ENCODE measurements at places on chromosomes 6 and 20. TPM values are rescaled to one million over a fixed set of nuclear protein-coding genes. Genes with fewer than 3 reads are reported as not detected.

GRCh38 chr20:41408156-41408794 is 41.7 kb upstream of the EMILIN3 start:
- DNase-seq = no peak

- no peak for DNase-seq
These were observed 58.4 kb downstream of the PDE7B start for GRCh38 chr6:135909737-135910387.

DNA sequence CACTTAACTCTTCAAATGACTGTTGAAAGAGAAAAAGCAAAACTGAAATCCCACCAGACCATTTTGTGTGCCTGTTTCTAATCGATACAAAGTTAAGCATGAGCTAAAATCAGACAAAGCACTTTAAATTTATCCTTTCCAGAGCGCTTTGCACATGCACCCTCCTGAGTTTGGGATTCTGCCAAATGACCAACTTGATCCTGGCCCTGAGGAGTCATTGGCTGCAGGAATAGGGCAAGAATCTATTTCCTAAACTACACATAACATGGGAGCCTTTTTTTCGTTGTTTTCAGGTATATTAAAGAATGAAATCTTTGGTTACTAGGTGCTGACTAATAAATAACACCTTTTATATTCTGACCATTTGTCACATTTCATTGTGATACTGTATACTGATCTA is 23.8 kb upstream of the MTHFD1L start:
- DNase-seq = no peak

DNA sequence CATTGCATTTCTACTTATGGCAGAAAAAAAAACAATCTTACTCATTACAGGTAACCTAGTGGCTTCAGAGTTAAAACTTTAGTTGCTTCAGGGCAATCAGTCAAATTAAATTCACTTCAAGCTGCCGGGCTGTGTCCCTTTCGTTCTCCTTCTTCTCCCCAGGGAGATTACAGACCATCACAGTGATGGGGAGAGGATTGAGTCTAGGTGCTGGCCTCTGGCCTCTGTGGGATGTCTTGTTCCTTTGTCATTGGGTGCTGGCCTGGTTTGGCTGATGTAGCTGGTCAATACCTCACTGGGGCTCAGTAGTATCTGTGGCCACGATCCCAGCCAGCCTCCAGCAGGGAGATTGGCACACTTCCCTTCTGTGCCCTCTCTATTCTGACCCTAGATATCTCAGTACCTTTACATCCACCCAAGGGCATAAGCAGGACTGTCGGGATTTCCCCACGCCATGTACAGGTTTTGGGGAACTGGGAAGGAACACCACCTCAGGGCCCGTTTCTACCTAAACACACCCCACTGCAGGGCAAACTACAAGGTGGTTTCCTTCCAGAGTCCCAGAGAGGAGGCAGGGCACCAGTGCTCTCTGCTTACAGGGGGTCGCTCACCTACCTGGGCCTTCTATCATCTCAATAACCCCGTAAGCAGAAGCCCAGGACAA is 15.4 kb downstream of the FYN start:
- no peak for DNase-seq

DNA sequence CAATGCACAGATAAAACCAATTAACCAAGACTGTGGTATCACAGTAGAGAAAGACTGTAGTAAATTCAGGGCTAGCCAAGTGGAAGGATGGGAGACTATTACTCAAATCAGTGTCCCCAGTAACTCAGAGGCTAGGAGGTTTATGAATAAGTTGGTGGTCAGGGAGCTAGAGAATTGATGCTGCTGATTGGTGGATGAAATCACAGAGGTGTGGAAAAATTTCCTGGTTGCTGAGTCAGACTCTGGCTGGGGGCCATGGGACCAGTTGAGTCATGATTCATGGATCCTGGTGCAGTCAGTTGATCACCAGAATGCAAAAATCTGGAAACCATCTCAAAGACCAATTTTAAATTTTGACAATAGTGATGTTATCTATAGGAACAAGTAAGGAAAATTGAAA is 555.9 kb downstream of the C6orf118 start:
- no peak for DNase-seq

GRCh38 chr20:62202083-62202395 is 18.0 kb downstream of the HRH3 start:
- no peak for DNase-seq

- DNase-seq = no peak
These were observed 76.1 kb downstream of the SULF2 start for GRCh38 chr20:47708953-47709833.

DNA sequence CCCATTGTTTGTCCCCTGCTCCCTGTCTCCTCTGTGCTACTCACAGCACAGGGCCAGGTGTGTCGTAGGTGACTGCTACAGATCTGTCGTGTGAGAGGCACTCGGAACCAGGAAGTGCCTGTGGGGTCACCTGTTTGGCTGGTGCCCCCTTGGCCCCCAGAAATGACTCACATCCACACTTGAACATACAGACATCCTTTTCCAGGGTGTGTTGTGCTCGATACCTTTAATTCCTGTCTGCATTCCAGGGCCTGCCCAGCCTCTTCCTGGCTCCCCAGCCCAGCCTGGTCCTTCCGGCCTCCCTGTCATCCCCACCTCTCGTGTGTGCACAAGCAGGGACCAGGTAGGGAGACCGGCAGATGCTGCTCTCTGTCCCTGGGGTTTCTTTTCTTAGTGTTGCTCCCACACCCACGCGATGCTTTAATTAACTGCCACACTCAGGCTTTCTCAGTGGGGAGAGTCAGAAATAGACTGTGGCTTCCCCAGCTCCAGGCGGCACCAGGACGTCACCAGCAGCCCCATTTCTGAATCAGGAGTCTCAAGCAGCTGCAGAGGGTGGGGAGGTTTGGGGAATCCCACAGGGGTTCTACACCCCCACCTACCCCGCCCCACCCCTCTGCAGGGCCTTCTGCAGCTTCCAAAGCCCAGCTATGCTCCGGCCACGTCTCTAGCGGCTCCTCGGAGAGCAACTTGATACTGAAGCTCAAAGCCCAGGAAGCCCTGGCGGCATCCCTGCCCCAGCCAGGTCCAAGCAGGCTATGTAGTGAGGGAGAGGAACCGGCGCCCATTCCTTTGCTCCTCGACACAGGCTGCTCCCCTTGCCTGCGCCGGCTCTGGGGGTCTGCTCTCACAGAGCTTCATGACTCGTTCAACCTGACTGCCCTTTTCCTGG is 102.2 kb downstream of the SYCP2 start:
- DNase-seq = no peak

Gene PNPLA1
- polyA plus RNA-seq = 2.6 TPM

DNA sequence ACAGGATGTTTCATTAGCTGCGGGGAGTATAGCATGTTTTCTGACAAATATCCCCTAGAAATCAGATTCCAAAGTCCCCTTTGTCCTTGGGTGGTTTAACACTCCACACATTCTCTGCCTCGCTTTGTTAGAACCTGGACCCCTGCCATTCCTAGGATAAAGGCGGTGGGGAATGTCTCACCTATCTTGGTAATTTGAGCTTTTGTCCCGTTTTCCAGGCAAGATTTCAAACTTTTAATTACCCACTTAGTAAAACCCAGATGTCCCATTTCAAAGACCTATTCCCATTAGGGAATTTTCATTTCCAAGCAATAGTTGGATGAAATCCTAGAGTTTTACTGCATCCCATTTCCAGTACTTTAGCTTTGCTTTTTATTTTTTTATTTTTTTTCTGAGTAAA is 501.0 kb upstream of the MAP3K7 start:
- DNase-seq = peak; percentile 42

Gene ZNF133
- polyA plus RNA-seq = 25.6 TPM

DNA sequence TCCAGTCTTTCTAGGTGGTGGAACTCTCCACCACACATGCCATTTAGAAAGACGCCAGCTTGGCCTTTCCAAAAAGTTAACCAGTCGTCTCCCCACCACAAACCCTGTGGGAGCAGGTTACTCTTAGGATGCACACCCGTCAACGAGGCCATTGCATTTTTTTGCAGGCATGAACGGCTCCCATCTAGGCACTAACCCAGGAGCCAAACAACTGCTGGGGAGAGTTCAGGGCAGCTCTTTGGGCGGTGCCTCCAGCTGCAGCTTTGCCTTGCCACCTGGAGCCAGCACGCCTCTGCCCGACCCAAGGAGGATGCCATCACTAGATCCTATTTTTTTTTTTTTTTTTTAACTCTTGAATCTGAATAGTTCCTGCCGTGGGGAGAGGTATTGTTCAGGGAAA is 39.9 kb downstream of the TBC1D7 start:
- DNase-seq = no peak

- no peak for DNase-seq
These were observed 34.5 kb downstream of the HCRTR2 start for GRCh38 chr6:55208478-55209458.

Gene MOG
- polyA plus RNA-seq = not detected

GRCh38 chr6:105836889-105837288 is 249.2 kb upstream of the PRDM1 start:
- no peak for DNase-seq

DNA sequence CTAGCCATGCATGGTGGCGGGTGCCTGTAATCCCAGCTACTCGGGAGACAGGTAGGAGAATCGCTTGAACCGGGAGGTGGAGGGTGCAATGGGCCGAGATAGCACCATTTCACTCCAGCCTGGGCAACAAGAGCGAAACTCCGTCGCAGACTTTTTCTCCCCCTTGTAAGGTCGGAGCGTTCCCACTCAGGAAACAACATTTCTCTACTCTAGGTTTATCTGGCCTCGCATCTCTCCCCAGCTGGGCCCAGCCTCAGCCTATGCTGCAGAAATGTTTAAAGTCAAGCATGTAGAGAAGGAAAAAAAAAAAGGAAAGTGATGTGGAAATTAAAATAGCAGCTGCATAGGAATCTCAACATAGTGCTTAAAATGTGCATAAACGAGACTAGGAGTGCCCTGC is 172.3 kb downstream of the TRIM27 start:
- DNase-seq = no peak

- DNase-seq = no peak
These were observed 155.0 kb upstream of the CITED2 start for GRCh38 chr6:139529420-139529819.

GRCh38 chr6:44002067-44002592 is 125.1 kb downstream of the MRPL14 start:
- DNase-seq = no peak

DNA sequence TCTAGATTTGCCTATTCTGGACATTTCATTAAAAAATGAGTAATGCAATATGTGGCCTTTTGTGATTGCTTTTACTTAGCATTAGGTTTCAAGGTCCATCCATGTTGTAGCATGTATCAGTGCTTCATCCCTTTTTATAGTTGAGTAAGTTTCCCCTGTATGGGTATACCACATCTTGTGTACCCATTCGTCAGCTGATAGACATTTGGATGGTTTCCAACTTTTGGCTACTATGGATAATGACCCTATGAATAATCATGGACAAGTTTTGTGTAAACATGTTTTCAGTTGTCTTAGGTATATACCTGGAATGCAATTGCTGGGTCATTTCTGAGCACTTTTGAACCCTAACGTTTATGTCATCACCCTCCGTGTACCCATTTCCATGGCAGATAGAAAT is 15.4 kb downstream of the METTL24 start:
- DNase-seq = no peak

Gene PACSIN1
- polyA plus RNA-seq = 0.89 TPM

DNA sequence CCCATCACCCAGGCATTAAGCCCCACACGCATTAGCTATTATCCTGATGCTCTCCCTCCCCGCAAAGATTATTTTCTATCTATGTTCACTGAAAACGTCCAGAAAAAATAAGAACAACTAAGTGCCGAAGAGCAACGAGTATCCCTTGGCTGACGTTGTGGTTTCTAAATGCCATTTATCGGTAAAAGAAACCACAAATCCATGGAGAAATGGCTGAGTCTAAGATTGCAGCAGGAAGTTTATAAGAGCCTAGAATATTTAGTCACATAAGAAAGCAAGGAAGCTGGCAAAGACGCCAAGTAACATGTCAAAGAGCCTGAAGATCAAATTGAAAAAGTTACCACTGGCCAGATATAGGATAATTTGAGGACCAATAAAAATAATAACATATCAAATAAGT is 18.1 kb upstream of the NOX3 start:
- DNase-seq = no peak

GRCh38 chr6:3786141-3786540 is 34.6 kb upstream of the PXDC1 start:
- DNase-seq = no peak

Gene ZSCAN23
- polyA plus RNA-seq = 16.7 TPM

- peak; percentile 45 for DNase-seq
These were observed 717 bp downstream of the MRPL14 start for GRCh38 chr6:44126320-44127149.

Gene PKIB
- 1.6 TPM for polyA plus RNA-seq

DNA sequence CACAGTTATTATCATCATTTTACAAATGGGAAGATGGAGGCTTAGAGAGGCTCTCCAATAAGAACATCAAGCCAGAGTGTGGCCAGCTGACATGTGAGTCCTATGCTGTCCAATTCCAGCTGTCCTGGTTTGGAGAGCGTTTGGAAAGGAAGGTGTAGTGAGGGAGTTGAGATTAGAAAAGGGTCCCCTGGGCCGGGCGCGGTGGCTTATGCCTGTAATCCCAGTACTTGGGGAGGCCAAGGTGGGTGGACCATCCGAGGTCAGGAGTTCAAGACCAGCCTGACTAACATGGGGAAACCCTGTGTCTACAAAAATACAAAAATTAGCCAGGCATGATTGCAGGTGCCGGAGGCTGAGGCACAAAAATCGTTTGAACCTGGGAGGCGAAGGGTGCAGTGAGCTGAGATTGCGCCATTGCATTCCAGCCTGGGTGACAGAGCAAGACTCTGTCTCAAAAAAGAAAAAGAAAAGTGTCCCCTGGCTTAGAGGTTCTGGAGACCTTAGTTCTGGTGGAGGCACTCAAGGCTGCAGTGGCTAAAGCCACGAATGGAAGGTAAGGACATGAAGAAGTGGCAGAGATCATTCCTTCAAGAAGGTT is 22.1 kb upstream of the OVOL2 start:
- no peak for DNase-seq

Gene CST4
- not detected for polyA plus RNA-seq

Gene VGLL2
- polyA plus RNA-seq = not detected

DNA sequence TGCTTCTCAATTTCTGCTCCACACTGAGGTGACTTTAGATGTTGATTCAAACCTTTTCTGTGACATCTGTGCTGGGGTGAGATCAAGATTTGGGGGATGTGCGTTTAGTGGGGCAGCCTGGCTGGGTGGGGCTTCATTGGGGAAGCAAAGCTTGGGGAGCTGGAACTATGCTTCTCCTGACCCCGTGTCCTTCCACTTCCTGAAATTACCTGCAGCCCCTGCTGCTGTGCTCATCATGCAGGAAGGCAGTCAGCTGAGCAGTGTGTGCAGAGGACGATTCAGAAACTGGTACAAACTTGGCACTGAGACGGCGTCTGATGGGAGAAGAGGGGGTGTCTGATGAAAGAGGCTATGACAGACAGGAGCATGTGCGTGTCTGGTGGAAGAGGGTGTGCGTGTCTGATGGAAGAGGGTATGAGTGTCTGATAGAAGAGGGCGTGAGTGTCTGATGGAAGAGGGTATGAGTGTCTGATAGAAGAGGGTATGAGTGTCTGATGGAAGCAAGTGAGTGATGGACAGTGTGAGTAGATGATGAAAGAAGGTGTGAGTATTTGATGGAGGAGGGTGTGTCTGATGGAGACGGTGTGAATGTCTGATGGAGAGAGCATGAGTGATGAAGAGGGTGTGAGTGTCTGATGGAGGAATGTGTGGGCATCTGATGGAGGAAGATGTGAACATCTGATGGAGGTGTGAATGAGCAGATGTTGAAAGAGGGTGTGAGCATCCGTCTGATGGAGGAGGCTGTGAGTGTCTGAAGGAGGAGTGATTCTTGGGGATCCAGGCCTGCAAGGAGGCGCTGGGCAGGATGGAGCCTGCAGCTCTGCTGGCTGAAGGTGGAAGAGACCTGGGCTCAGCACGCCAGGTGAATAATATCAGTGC is 103.4 kb downstream of the SYCP2 start:
- DNase-seq = no peak

Data from left renal pelvis (tissue), 4 donors.